ENCODE measurements at places on chromosomes 7 and 10.

GRCh38 chr10:15461353-15462108 lies 90.4 kb upstream of the FAM171A1 start:
- no peak for DNase-seq

DNA sequence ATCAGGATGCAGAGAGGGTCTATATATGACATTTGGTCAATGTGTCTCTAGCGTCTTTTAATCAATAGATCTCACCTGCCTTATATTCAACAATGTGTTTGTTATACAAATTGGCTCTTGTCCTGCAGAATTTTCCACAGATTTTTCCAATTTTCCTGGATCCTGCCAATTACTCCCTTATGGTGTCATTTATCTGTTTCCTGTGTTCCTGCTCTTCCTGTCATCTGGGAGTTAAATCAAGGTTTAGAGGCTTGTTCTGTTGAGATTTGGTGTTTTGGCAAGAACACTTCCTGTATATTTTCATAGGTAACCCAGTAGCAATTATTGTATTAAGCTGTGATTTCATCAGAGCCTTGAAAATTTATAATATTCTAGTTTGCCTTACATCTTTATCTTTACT lies 8.8 kb upstream of the C10orf71 start:
- no peak for DNase-seq

DNA sequence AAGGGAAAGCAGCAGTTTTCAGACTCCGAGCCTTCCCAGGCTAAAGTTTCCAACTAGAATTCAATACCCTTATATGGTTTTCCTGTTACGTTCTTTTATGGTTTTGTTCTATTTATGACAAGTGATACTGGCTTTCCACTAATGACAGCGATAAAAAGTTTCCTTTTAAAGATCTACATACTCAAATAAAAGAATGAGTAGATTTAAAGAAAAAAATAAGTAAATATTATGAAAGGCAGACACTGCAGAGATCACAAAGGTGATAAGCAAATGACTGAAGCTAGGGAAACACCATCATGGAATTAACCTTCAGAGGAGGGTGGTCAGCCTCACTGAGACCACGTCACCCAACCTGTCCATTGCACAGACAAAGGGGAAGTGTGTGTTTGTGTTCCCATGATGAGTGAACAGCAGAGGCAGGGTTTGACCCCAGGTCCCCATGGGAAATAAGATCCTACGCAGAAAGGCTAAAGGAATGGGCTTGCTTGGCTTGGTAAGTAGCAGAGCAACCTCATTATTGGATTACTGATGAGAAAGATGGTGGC lies 4.0 kb downstream of the VSIR start:
- DNase-seq = no peak

GRCh38 chr10:71372882-71373495 lies 23.7 kb upstream of the CDH23 start:
- no peak for DNase-seq

DNA sequence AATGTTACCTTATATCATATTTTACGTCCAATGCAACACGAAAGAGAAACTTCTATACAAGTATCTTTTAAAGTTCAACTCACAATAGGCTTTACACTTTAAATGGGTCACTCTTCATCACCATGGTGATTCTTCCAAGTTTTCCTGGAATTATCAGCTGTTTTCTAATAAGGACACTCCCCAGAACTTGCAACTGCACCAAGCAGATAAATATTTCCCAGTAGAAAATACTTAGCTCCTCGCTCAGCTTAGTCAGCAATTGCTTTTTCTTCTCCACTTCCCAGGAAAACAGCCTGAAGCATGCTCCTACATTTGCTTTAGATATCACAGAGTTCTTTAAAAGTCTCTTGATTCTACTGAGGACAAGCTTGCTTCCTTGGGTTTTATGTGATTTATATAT lies 25.7 kb upstream of the ADD3 start:
- DNase-seq = no peak

DNA sequence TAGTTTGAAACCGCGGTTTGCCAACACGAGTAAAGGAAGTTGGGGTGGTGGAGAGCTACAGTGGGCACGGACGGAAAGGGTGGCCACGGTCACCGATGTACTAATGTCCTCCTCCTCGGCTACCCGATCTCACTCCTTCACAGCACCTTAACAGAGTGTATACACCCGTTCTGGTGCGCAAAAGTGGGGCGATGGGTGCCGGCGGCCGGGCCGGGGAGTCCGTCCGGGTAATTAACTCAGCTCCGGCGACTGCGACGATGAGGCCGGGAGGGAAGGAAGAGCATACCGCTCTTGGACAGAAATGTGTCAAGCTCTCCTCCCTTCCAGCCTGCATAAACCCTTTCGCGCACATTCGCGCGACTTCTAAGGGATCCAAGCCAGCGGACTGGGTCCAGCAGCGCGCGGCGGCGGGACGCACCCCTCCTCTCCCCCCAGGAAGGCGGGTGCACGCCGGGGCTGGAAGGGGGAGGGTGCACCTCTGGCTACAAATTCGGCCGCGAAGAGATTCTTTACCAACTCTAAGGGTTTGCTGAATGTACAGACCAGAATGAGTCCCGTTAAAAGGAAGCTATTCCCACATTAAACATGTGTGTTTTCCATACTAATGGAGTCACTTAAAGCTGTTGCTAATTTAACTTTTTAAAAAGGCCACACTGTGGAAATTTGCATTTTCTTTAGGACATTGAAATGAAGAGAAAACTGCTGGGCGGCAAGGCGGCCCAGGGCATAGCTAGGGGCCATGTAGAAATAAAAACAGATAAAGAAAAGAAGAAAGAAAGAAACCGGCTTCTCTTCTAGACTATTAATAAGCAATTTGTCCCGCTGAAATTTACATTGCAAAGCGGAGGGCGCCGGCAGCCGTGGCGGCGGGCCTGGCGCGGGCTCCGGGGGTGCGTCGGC lies 6.6 kb upstream of the EBF3 start:
- no peak for DNase-seq

DNA sequence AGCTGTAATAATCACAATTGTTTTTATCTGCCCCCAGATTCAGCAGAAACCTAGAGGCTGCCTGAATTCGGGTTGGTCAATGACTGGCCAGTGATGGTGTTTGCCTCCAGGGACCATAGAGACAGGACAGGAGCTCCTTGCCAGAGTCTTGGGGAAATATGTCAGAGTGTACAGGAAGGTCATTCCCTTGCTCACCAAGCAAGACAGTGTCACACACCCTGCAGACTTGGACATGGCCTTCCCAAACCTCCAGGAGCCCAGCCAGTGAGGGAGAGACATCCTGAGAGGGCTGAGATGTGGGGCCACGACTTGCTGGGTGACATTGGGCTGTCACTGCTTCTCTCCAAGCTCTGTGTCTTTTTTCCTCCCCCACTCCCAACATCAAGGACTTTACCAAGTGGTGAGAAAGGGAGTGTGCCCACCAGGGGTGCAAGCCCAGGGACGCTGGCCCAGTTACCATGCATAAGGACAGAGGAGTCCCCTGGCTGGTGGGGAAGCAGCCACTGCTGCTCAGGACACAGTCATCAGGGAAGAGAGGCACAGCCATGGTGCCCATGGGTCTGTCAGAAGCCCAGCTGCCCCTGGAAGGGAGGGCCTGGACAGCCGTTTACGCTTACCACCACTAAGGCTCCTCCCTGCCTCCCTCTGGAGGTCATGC lies 25.3 kb upstream of the C10orf53 start:
- DNase-seq = no peak

DNA sequence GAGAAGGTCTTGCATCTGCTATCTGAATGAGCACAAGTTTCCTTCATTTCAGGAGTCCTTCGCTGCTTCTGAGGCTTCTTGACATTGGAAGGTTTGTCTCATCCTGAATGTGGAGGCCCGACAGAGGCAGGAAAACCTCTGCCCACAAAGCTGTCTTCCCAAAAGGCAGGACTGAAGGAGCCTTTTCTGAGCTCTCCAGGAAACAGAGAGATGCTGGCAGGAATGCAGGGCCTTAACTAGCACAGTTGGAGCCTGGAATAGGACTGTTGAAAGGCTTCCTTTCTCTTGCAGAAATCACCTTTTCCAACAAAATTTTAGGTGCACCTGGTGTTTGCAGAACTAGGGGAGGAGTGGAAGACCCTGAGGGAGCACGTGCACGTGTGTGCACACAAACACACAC lies 637.4 kb upstream of the MKI67 start:
- DNase-seq = no peak

- DNase-seq = no peak
Observed at GRCh38 chr10:2933071-2933470, 134.3 kb upstream of the PFKP start.

- DNase-seq = no peak
Observed at GRCh38 chr7:24313777-24314176, 29.8 kb downstream of the NPY start.

- no peak for DNase-seq
Observed at GRCh38 chr7:3215624-3216585, 85.1 kb upstream of the SDK1 start.

DNA sequence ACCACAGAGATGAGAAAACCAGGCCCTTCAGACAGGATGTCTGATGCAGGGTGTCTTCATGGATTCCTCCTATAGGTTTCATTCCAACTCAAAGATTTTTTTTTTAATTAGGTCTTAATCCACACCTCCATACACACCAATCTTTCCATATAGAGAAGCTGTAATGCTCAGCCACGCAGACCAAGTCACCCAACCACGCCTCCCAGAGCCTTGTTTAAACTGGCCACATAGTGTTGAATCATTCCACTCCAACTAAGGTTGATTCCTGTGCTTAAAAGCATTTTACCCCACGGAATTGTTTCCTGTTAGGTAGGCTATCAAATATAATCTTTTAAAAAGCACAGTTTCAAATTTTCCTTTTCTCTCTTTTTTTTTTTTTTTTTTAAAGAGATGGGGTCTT lies 153.6 kb downstream of the TYW1B start:
- DNase-seq = no peak

DNA sequence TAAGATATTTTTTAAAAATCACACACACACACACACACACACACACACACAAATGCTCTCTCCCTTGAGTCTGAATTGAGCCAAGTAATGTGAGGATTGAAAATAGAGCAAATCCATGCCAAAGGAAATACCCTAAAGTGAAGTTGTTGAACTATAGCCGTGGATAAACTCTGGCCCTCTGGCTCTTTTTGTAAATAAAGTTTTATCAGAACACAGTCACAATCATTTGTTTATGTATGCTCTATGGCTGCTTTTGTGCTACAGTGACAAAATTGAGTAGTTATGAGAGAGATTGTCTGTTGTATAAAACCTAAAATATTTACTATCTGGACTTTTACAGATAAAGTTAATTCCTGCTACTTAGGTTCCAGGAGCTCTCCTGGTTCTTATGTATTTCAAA lies 39.1 kb downstream of the NKX2-3 start:
- no peak for DNase-seq

GRCh38 chr7:159094919-159095915 lies 49.5 kb downstream of the VIPR2 start:
- no peak for DNase-seq

GRCh38 chr7:88347517-88347916 lies 40.8 kb upstream of the STEAP4 start:
- DNase-seq = no peak

DNA sequence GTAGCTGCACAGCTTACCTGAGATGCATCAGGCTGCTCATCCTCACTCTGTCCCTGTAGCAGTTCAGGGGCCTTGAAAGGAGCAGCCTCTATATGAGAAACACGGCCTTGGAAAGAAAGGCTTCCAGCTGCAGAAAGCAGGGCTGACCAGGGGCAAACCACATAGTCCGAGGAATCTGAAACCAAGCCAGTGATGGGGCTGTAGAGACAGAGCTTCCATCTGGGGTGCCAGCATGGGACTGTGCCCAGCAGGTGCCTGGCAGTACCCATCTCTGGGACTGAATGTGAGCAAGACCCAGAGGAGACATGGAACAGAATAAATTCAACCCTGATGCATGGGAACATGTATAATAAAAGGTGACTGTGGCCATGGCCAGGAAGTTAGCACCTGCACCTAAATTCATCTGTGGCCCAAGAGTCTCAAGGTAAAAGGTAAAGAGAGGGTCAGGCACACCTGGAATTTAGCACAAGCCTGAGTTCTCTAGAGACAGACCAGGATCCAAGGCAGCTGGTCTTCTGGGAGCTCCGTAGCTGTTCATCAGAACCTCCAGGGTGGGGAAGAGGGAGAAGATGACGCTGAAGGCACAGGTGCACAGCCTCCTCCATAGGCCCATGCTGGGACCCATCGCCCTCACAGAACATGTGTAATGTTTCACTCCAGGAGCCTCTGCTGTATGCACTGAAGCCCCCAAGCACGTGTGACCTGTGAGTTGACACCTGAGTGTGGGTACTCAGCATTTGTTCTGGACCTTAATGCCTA lies 25.3 kb downstream of the FRMPD2 start:
- no peak for DNase-seq

GRCh38 chr7:90266808-90267207 lies 21.8 kb downstream of the CFAP69 start:
- DNase-seq = no peak

- DNase-seq = no peak
Observed at GRCh38 chr7:36217211-36217960, 64.3 kb downstream of the EEPD1 start.

GRCh38 chr10:123860209-123860608 lies 31.4 kb downstream of the CPXM2 start:
- no peak for DNase-seq

GRCh38 chr10:124630551-124630950 lies 113.6 kb downstream of the FAM53B start:
- DNase-seq = no peak

- no peak for DNase-seq
Observed at GRCh38 chr7:42677751-42678699, 233.8 kb downstream of the C7orf25 start.

- no peak for DNase-seq
Observed at GRCh38 chr10:128877936-128878335, 589.1 kb upstream of the MGMT start.

DNA sequence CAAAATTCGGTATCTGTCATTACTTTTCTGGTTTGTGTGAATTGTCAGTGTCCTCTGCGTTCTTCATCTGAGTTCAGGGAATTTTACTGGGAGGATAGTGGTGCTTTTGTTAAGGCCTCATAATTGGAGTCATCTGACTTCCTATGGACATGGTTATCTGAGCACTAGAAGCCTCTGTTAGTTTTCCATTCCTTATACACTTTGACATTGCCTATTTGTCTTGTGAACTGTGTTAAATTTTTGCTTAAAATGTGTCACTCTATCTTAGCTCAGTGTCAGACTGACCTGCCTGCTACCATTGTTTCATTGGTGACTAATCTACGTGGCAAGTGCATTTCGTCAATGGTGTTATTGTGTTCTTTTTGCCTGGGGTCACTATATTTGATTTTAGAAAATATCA lies 253.3 kb downstream of the SEMA3A start:
- DNase-seq = no peak

DNA sequence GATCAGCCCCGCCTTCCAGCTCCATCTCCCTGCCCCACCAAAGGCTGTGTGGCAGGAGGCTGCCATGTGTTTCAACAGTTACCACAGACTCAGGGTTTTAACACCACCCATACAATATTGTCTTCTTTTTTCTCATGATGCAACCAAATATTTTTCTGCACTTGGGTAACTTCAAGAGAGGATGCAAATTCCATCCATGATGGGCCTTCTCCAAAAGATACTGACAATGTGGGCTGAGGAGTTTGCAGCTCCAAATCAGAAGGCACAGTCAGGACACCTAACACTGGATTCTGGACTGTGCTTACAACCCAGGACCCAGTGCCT lies 347.9 kb downstream of the GRID1 start:
- no peak for DNase-seq

- DNase-seq = no peak
Observed at GRCh38 chr7:15862016-15862780, 175.7 kb upstream of the MEOX2 start.

All from NCI-H1048 (cell line).